GM13977 (cell line): ENCODE measurements at places on chromosomes 11 and 22.

DNA sequence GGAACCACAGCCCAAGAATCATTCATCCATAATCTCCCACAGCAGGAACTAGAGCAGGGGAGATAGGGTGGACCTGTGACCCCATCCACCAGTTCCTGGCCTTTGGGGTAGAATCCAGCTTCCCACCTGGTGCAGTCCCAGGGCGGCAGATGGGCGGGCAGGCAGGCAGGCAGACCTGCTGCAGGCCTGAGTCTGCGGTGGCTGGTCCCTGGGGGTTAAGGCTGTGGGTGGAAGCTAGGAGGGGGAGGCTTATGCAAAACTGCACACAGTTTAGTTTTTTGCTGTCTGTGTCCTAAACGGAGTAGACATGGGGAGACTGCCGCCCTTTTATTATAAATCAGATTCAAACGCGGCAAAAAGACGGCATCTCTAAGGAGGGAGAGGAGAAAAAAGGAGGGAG is 4.5 kb upstream of the NEFH start:
- DNase-seq, result peak; percentile 67

GRCh38 chr11:61042961-61043540 is 59.2 kb upstream of the CD5 start:
- DNase-seq, result no peak

GRCh38 chr22:30262917-30263741 is 3.5 kb downstream of the OSM start:
- DNase-seq, result peak; percentile 82

DNA sequence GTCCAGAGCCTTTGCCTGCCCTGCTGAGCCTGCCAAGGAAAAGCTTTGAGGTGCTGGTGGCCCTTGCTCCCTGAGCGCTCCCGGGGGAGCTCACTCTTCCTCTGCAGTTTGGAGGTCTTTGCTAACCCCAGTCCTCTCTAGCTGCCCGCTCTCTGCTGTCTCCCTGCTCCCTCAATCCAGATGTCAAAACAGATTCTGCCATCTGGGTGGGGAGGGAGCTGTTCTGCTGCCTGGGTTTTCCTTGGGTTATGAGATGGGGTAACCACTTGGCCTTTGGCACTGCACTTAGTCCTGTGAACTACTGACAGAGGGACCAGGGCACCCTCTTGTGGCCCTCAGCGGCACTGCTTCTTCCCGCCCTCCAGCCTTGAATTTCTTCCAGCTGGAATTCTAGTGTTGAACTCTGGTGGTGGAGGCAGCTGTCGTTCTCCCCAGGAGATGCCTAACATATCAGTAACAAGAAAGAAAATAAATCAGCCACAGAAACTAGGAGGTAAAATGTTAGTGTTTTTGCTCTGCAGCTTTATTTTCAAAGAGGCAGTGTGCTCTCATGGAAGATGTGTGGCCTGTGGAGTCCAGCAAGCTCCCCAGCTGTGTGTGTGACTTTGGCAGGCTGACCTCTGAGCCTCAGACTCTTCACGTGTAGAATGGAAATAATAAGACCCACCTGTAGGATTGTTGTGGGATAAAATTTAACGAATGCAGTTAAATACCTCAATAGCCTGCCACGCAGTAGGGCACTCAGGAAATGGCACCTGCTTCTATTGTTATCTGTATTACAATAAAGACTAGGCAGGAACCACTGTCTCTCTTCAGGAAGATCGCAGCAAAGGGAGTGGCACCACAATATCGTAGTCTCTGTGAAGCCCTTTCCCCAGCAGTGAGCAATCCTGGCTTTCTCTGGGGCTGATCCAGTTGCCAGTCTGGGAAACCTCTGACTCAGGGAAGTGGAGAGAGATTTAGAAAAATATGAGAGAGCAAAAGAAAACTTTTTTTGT is 23.4 kb downstream of the ARFGAP2 start:
- peak; percentile 84 for DNase-seq

DNA sequence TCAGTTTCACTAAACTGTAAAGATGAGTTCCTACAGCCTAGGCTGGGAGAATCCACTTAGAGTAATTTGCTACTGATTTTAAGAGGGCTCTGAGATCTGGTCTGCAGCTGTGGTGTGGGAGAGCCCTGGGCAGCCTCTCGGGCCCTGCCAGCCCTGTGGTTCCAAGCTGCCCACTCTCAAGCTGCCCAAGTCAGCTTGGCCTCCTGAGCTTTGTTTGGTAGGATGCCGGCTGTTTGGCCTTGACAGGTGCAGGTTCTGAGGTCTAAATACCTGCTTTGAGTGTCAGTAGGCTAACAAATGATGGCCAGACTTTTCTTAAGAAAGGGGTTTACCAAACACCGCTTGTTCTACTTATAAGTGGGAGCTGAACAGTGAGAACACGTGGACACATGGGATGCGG is 133.3 kb upstream of the TTC12 start:
- no peak for DNase-seq

DNA sequence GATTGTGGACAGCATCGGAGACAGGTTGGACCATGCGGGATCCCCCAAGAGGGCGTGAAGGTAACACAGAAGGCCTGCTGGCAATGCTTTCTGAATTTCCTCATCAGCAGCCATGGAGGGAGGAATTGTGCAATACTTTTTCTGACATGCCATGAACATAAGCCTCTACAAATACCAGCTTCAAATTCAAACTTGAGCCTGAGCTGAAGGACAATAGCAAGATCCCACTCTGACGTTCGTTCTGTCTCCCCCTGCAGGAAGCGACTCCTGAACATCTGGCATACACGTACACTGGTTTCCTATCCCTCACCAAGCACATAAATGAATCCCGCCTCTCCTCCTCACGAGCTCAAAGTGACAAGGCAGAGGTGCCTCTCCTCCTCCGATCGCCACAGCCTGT is 312.2 kb downstream of the BRD1 start:
- DNase-seq, result no peak

DNA sequence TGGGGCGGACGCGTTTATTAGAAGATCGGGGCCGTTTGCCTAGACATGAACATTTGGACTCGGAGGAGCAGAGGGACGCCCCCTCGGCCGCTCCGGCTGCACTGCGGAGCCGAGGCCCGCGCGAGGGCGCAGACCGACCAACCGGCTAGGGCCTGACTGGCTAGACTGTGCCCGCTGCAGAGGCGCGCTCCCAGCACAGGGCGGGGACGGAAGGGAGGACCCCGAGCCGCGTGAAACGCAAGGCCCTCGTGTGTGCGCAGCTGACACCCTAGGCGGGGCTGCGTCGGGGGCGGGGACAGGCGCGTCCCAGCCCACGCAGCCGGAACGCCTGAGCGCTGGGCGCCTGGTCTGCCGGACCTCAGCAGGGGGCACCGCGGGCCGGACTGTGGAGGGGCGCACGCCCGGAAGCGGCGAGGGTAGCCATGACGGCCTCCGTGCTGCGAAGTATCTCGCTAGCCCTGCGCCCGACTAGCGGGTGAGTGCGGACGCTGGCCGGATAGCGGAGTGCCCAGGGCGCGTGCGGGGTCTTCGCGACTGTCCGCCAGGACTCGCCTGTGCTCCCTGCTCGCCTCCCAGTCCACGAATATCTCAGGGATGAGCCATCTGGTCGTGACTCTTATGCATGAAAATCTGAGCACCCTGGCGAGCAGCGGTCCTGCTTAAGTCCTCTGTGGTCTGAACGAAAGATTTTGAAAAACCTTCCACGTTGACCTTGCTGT is at the start of gene MRPL40:
TSS of gene MRPL40 (plus strand) at position 413 of the 719 bp plus-strand sequence. CDS start at position 423, 10 bp downstream.
- DNase-seq, result peak; percentile 97

GRCh38 chr11:105969756-105970155 is 52.3 kb downstream of the MSANTD4 start:
- DNase-seq, result no peak

DNA sequence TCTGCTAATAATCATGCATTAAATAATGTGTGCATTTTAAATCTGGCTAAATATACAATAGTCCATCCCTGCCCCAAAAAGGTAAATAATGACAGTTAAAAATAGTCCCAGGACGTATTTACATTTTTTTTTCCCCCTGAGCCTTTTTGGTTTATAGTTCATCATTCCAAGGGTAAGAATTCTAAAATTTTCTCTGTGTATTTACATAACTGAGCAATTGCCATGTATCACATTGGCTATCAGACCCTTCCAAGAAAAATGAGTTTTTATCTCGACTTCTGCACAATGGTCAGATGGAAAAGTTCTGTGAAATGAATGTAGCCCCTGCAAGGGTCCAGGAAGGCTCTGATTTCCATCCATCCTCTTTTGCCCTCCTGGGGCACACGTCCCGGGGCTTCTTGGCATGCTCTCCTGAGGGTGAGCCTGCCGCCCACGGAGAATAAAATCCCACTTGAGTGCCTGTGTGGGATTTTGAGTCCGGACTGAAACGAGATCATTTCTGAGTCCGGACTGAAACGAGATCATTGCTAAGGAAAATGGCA is 94.1 kb upstream of the ANO1 start:
- DNase-seq, result no peak

DNA sequence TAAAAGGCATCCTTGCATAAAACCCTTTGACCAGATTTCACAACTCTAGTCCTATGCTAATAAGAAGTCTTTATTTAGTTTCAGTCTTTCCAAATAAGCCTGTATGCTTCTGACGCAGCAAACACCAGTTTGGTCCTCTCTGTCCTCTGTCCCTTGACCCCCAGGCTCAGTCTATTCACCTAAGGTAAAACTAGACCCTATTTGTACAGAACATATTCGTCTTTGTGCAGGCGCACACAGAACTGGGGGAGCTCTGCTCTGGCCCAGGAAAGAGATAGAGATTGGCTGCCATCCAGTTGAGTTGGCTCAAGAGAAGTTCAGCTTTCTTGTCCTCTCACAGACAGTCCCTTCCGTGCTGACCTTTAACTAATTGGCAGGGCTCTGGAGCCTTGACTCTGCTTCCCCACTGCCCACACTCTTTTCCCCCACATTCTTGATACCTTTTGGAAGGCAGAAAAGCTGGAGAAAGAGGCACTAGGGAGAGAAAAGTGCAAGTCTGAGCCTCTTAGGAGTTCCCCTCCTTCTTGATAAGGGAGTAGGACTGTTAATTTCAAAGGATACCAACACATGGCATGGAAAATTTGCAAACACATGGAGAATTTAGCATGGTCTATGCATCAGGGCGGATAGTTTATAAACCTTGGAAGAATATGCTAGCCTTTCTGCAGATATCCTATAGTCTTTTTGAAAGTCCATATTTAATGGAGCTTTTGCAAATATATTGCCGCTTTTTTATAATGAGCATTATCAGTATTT is 21.2 kb upstream of the PSMA1 start:
- DNase-seq, result no peak

DNA sequence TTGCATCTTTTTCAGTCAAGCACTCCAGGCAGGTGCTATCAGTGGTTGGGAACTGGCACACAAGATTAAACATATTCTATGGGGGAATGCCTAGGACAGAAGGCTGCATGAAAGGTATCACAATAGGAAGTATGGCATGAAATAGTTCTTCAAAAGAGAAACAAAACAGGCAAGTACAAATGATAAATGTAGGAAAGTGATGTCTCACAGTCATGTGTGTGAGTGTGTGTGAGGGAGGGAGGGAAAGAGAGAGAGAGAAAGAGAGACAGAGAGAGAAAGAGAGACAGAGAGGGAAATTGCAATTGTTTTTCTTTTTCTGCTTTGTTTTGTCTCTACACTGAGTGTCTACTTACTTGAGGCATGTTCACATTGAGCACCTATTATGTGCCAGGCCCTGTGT is 456.3 kb downstream of the MIAT start:
- DNase-seq, result no peak

DNA sequence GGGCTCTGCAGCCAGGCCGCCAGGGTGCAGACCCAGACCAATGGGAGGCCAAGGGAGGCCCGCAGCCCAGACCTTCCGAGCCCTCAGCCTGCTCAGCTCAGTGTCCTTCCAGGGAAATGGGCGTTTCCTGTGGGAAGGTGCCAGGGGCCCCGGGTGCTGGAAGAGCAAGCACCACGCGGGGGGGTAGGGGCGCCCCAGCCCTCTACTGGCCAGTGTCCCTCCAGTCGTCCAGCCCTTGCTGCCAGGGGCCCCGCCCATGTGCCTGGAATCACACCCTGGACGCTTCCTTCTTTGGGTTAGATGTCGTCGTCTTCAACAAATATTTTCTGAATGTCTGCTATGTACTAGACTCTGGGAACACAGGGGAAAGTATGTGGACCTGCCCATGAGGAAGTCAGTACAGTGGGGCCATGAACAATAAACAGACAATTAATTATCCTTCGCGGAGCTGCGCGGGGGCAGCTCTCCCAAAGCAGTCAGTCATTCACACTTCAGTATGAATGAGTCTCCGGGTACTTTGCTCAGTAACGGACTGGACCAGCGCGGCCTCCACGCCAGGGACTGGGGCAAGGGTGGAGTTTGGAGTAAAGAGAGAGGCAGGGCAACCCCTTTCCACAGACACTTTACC is 60.2 kb downstream of the CDKN1C start:
- DNase-seq, result no peak

- no peak for DNase-seq
Measured at GRCh38 chr11:6268820-6269219, 9.2 kb downstream of the CCKBR start.

DNA sequence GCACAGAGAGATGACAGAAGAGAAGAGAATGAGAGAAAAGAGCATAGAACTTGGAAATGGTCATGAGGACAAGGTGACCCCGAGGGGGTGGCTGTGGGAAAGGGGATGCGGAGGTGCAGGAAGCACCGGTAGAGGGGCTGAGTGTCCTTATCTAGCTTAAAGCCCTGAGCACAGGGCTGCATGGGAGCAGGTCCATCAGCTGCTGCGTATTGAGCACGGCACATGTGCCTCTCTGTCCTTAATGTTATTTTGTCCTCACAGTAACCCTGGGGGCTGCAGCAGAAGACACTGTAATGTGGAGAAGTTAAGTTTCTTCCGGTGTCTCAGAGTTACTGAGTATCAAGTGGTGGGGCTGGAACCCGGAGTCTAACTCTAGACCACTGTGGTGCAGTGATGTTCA is 94.4 kb upstream of the OR4B1 start:
- DNase-seq, result no peak

GRCh38 chr11:499201-500076 is 7.6 kb downstream of the RNH1 start:
- no peak for DNase-seq

DNA sequence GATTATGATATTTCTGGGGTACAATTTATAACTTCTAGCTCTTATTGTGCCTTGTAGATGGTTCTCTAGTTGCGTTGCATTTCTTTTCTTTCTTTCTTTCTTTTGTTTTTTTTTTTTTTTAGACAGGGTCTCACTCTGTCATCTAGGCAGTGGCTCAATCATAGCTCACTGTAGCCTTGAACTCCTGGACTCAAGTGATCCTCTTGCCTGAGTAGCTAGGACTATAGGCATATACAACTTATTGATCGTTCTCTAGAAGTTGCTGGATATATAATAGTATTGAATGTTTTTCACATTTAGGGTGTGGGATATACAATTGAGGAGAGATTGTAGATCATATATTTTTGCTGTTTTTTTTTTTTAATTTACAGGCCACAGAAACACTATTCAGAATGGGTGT is 119.2 kb downstream of the TMEM135 start:
- DNase-seq, result no peak

GRCh38 chr22:32353292-32353691 is 4.4 kb upstream of the RFPL3 start:
- DNase-seq, result no peak

DNA sequence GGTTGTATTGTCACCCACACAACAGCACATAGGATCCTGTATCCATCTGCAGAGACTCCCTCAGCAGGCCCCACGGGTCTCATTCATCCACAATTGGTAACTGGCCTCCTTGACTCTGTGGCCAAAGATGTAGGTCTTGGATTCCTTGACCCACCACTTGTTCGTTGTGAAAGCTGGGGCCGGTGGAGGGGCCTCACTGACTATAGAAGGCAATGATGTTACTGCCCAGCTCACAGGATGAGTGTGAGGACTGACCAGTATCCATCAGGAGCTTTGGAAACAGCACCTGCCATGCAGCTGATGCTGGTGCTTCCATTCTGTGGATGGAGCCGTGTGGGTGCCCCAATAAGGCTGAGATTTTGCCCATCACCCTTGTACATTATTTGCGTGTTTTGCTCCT is 615.7 kb downstream of the BRD1 start:
- no peak for DNase-seq

GRCh38 chr22:43455846-43456245 is 44.0 kb downstream of the MPPED1 start:
- DNase-seq, result no peak
